ENCODE measurements at places on chromosomes 5 and 9.

DNA sequence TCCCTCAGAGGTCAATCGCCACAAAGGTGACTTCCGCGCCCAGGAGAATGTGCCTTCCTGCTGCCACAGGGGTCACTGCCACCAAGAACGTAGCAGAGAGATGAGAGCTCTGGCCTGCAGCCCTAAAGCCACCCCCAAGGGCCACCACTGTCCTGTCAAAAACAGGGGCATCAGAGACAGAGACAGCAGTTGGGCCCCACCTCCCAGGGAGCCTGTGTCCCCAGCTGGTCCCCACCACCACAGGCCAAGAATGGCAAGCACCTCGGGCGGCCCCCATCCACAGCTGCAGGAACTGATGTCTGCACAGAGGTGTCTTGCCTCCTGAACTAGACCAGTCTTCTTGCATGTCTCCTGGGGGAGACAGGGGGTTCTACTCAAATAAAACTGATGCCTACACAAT, 5.8 kb downstream of the SPATA31E1 start:
- no peak for DNase-seq

DNA sequence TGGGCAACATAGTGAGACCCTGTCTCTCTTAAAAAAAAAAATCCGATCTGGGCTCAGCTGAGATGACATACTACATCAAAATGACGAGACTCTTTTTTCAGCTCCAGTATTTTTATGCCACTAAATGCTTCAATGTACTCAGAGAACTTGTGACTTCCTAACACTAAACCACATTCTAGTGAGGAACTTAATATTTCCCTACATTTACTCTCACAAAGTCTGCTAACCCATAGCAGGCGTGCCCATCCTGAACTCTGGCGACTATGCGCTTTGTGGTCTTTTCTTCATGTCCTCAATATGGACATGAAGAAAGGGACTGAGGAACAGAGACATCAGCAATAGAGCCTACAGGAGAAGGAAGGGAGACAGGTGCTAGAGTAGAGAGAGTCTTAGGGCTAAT, 41.3 kb downstream of the ITK start:
- no peak for DNase-seq

DNA sequence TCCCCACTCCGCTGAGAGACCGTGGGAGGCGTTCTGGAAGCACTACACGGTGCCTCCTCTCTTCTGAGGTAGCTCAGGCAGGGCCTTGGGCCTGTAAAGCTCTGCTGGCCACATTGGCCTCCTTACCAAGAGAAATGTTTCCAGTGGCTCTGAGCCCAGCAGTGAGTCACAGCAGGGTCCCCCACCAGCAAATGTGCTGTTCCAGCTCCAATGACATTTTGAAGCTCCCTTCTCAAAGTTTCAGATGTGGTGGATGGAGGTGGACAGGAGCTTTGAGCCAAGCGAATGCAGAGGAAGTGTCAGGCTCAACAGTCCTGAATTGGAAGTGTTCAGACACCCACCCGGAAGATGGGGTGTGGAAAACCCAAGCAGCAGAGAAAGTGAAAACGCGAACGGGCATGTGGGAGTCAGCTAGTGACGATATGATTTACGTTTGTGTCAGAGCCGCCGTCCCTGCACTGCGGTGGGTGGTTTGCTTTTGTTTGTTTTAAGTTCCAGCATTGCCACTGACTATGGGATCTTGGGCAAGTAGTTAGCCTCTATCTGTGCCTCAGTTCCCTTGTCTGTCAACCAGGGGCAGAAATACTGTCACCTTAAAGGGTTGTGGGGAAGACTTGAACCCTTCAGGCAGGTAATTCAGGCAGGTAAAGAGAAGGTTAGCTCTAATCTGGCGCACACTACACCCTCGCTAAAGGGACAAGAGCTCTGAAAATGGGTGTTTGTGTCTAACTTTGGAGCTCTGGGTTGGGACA, 38.2 kb downstream of the C5orf15 start:
- no peak for DNase-seq

DNA sequence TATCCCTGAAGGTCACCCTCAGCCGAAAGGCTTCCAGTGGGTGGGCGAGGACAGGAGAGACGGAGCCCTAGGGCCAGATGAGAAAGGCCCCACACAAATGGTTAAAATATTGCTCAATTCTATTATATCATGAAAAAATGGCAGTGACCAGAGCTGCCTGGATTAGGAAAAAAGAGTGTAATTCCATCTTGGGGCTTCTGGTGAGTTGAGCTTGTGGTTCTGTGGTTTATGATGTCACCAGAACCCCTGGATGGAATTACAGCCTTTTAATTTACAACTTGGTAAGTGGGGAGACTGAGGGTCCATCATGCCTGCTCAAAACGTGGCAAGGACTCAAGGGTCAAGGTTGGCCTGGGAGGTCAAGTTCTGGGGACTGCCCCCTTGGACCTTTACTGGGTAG, 55.5 kb upstream of the STC2 start:
- DNase-seq: no peak

DNA sequence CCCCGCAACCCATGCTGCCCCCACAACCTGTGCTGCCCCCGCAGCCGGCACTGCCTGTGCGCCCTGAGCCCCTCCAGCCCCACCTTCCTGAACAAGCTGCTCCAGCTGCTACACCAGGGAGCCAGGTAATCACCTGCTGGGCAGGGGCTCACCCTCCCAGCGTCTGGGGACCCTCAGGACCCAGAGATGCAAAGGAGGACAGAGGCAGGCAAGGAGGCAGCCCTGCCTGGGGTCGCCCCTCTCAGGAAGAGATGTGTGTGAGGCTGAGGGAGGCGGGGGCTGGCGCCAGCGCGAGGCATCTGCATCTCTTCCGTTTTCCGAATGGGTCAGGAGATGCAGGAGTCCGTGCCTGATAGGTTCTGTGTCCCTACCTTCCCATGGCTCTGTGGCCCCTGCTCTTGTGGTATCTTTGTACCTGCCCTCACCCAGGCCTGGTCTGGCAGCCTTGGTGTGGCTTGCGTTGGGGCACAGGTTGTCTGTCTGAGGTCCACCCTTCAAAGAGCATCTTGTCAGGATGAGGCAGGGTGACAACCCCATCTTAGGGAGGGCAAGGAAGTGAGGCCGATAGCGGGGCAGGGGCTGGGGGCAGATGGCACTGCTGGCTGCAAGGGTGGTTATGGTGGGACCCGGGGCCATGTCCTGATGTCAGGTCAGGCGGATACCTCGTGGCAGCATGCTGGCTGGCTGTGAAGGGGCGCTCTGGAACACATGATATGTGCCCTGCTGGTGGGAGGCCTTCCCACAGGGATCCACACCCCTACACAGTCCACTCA, 75.7 kb downstream of the WNK2 start:
- no peak for DNase-seq

DNA sequence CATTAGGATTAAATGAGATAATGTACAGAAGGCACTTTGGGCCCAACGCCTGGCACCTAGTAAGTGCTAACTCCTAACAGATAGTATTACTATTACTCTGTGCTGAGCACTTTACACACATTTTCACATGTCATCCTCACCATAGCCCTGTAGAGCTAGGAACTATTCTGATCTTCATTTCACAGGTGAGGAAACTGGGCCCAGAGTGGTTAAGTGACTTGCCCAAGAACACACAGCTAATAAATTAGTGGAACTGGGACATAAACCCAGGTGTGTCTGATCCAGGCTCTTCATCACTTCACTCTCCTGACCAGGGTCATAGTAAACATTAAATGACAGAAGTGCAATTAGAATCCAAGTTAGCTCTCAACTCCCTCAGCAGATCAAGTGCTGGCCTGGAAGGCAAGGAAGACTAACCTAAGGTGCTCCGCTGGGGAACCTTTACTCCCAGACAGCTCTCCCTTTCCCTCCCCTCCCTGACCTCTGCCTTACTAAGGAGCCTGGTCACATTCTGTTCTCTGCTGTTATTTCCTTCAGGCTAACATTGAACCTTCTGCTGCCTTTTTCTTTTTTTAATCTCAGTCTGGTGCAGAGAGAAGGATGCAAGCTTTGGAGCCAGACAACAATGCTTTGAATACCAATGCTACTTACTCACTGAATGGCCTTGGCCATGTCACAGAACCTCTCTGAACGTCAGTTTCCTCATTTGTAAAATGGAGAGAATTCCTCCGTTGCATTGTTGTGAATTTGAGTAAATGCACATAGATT, 4.1 kb upstream of the ADRA1B start:
- DNase-seq: no peak

- no peak for DNase-seq
Observed at GRCh38 chr9:121589986-121590385, 61.4 kb upstream of the DAB2IP start.

DNA sequence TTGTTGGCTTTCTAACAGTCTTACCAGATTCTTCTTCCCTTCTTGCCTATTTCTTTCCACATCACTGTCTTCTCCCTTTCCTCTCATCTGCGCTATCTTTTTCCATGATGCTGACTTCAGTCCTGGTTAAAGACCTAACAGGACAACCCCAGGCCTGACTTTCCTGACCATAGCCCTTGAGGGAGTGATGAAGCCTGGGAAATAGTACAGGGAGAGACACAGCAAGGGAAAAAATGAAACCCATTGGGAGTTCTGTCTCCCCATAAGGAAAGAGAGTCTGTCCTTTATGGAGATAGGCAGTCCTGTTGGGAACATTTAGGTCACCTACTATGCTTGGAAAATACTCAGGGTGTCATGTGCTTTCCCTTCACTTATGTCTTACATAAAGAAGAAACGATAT, 92.7 kb downstream of the GIN1 start:
- no peak for DNase-seq

GRCh38 chr9:134522976-134523375, 118.6 kb upstream of the COL5A1 start:
- DNase-seq: no peak

GRCh38 chr5:83972236-83972635, 251.6 kb upstream of the HAPLN1 start:
- DNase-seq: no peak

DNA sequence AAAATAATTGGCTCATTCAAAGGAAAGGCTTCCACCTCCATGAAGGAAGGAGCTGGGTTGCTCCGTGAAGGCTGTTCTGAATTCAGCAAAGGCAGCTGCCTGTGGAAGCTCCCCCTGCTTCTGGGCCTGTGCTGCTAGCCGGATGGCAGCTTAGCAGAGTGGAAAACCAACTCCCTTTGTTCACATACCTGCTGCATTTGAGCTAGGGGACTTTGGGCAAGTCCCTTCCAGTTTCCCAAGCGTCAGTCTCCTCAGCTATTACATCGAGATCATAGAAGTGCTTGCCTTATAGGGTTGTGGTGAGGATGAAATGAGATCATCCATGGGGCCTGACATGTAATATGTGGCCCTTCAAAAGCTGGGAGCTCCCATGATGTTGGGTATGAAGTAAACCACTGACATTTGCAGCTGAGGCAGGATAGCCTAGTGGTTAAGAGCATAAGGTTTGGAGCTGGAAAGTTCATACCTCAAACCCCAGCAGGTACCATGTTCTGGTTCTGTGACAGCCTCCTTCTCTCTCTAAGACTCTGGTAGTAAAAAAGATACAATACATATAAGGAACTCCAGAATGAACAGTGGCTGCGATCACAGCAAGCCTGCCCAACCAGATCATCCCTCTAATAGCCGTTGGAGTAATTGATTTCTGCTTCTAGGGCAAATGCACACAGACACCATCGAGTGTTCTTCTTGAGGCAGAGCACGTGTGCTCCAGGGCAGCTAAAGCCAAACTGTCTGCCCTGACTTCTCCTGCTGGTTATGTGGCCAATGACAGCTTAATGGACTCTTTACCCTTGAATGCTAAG, 11.0 kb upstream of the DENND1A start:
- no peak for DNase-seq

DNA sequence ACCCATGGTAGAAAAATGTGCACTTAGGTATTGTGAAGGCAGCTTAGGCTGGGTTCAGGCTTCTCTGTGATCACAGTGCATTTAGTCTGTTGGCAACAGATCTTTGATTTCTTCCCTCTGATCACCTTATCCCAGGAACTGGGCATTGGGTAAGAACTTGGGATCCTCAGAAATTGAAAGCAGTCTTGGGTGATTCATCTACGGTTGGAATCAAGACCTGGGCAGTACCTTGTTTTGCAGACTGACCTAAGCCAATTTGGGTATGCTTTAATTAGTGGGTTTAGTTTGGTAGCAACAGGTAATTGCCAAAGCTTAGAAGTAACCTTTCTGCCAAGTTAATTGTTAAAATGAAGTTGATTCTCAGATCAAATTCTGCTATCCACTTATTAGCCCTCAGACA, 17.8 kb downstream of the ENTREP1 start:
- no peak for DNase-seq

GRCh38 chr5:65021527-65022226, 252.9 kb downstream of the CWC27 start:
- DNase-seq: no peak

GRCh38 chr5:180162304-180162661, 46.7 kb downstream of the RASGEF1C start:
- DNase-seq: no peak

DNA sequence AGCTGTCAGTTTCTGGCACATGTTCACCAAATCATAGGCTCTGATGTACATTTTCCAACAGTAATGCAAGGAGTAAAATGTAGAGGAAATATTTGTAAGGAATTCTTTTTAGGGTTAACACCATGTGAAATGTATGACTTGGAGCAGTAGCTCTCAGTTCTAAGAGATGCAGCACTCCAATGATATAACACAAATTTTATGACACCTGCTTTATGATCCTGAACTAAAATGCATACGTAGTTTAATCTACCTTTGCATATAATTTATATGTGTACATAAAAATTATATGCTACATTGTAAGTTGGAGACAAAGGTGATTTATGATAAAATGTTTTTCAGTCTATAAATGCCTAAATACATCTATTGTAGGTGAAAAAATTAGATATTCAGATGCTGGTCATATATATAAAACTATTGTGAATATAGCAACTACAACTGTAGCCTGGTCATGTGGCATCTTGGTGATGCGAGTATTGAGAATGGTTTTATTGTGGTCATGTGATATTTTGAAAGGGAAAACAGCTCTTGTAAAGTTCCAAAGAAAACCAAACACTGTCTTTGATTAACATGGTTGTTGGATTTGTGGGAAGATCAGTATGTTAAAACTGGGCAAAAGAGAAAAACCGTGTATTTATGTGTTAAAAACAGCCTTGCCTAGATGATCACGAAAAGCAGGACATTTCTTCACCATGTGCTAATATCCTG, 171.0 kb downstream of the TRIO start:
- DNase-seq: no peak

DNA sequence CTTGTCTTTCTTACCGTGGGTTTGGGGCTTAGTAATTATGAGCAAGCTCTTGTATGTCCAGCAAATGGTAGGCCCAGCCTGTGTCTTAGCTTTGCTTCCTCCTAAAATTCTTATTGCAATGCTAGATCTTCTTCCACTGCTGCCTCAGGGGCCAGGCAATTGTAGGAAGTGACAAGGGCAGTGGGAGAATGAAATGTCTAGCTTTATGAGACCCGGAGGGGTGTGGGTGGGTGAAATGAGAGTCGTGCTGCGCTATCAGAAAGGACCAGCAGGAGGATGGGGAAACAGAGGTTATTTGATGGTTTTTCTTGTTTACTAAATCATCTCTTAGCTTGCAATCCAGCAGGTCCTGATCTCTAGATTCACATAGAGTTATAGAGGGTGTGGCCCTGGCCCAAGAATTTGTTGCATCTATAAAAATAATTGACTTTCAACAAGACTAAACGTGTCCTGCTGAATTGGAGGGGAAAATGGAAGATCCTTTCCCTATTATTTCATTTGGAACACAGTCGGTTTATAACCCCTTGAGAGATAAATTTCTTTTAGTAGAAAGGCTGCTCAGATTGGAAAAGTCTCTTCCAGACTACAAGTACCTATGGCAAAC, 43.7 kb downstream of the ZNF366 start:
- no peak for DNase-seq

- no peak for DNase-seq
Observed at GRCh38 chr5:16559702-16560101, 57.1 kb downstream of the RETREG1 start.
